ENCODE measurements at places on chromosomes 2 and 18. TPM values are rescaled to one million over a fixed set of nuclear protein-coding genes. Genes with fewer than 3 reads are reported as not detected.

POU3F3 gene
- not detected for total RNA-seq

TTN gene
- total RNA-seq: 101 TPM

GRCh38 chr2:152573168-152573567 lies 144.1 kb downstream of the PRPF40A start:
- no peaks in the 10 kb centered on the region for H3K27me3 ChIP-seq
- H3K36me3 ChIP-seq: peaks cover 17% of the 10 kb centered on the region
- H3K27ac ChIP-seq: no peak overlapping the region
- DNase-seq: no peak
- H3K4me1 ChIP-seq: no peaks in the 10 kb centered on the region
- H3K4me3 ChIP-seq: no peak overlapping the region

GRCh38 chr2:121351521-121352318 lies 66.7 kb upstream of the TFCP2L1 start:
- H3K4me3 ChIP-seq: no peak overlapping the region
- no peak overlapping the region for H3K27ac ChIP-seq
- no peak for DNase-seq
- no peaks in the 10 kb centered on the region for H3K4me1 ChIP-seq

DNA sequence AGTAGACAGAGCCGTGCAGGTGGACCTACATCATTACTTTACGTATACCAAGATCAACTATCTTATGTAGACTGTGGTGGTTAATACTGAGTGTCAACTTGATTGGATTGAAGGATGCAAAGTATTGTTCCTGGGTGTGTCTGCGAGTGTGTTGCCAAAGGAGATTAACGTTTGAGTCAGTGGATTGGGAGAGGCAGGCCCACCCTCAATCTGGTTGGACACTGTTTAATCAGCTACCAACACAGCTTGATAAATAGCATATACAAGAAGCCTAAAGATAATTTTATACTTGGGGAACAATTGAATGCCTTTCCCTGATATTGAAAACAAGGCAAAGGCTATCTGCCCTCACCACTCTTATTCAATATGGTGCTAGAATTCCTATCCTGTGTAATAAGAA lies 604.2 kb upstream of the ZEB2 start:
- DNase-seq: no peak
- H3K27me3 ChIP-seq: no peaks in the 10 kb centered on the region
- H3K36me3 ChIP-seq: no peaks in the 10 kb centered on the region
- H3K27ac ChIP-seq: no peak overlapping the region
- H3K4me3 ChIP-seq: no peak overlapping the region

DNA sequence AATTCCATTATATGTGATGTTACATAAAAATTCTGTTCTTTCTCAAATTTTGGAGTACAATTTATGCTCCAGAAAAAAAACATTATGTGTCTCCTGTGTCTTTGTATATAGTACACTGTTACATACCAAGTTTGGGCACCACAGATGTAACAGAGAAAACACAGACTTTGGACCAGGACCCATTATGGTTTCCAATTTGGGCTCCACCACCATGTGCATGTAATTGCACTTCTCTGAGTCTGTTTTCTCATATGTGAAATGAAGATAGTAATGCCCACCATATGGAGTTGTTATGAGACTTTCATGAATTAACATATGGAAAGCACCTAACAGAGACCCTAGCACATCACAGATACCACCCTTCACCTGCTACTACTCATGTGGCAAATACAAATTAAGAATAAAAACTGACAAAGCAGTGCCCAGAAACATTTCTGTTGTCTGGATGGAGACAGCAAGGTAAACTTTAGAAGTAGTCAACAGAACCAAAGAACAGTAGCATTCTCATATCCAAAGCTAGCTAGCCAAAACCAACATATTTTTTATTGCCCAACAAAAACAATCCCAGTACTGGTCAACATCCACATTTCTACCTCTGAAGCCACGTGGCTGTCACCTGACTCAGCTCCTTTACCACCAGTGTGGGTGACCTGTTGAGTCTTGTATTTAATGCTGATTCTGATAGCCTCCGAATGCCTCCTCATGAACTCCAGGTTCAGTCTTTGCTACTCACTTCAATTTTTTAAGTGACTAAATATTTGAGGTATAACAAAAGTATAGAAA lies 42.9 kb downstream of the ANTXR1 start:
- no peak overlapping the region for H3K4me3 ChIP-seq
- no peak for DNase-seq
- no peaks in the 10 kb centered on the region for H3K4me1 ChIP-seq
- H3K36me3 ChIP-seq: no peaks in the 10 kb centered on the region
- H3K27ac ChIP-seq: no peak overlapping the region

DNA sequence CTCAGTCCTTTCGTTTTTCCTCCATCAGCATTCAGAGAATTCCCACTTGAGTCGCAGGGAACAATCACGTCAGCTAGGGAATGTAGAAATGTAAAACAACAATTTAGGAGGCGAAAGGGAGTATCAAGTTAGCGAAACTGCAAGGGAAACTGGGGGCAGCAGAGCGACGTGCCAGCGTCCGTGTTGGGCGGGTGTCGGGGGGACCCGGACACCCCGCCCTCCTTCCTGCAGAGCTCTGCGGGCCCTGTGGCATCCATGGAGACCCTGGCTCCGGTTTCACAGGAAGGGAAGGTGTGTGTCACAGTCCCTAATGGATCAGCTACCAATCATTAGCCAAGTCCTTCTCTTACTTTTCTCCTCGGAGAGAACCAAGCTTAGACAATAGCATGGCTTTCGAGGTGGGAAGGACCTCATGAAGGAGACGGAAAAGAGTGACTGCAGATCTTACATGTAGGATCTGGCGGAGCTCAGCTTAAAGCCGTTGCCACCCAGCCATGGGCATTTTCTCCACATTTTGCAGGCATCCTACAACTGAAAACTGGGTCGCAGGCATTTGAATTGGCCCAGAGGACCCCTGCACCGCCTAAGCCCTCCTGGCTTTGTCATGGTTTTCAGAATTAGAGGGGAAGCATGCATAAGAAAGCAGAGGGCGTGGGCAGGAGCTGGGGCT lies 33.7 kb downstream of the SOX11 start:
- H3K27ac ChIP-seq: peak overlapping the region; percentile 88
- H3K4me3 ChIP-seq: peak overlapping the region; percentile 72
- H3K27me3 ChIP-seq: peaks cover 8% of the 10 kb centered on the region
- peak; percentile 94 for DNase-seq

DNA sequence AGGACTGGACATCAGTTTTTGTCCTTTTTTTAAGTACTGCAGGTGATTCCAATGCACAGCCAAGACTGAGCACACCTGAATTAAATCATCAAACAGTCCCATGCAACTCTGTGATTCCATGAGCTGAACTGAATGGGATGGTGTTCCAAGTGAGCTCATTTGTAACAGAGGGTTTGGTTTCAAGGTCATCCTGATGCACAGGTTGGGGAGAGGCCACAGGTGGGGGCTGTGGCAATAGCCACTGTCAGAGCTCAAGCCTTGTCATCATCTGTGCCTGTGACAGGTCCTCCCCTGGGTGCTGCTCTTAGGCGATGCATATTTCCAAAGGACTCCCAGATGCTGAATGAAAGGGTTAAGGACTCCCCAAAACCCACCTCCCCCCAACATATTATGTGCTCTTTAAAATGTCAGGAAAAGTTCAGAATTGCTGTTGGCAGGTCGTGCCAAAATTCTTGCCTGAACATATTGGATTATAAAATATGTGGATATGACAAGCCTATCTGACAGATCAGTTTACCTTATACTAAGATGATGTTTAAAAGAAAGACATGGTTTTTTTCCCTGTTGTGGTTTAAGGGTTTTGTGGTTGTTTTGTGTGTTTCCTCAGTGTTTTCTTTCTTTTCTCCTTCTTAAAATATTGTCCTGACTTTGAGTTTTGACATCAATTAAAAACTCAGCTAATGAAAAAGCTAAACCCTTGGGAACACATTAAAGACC lies 263.5 kb upstream of the SIX2 start:
- H3K27me3 ChIP-seq: peaks cover 13% of the 10 kb centered on the region
- no peak overlapping the region for H3K4me3 ChIP-seq
- no peak overlapping the region for H3K27ac ChIP-seq
- no peak for DNase-seq

DNA sequence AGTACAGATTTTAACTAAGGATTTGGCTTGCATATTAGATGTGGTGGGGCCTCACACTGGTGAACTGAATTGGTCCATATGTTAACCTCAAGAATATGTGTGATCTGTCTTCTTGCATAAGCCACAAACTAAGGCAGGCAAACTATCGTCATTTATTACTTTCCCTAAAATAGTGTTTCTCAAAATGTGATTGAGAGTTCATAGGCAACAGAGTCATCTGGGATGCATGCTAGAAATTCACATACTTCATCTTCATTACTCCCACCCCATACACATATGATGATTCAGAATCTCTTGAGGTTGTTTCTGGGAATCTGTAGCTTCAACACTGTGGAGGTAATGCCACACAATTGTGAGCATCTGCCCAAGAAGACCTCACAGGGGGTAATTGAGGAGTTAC lies 822.8 kb upstream of the CDH2 start:
- no peak for DNase-seq
- no peak overlapping the region for H3K27ac ChIP-seq
- H3K36me3 ChIP-seq: no peaks in the 10 kb centered on the region
- H3K27me3 ChIP-seq: no peaks in the 10 kb centered on the region

DNA sequence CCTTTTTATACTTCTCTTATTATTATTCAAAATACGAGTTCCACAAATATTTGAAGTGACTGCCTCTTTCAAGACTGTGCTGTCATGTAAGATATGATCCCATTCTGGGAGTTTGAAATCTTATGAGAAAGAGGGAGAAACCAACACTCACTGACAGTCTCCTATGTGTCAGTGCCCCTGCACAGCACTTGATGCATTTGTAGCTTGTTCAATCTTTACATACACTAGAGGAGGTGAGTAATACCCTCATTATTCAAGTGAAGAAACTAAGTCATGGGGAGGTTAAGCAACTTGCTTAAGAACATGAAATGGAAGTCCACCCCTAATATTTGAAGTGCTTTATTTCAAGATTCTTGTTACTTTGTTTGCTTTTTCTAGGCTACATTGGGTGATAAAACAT lies 459.5 kb upstream of the FANCL start:
- peaks cover 3% of the 10 kb centered on the region for H3K4me1 ChIP-seq
- no peak for DNase-seq
- no peaks in the 10 kb centered on the region for H3K27me3 ChIP-seq
